ENCODE measurements at places on chromosomes 12 and 14.
A peak's percentile ranks its signal among the peaks of the same experiment; 100 is the strongest.

GRCh38 chr12:107014055-107014454, 27.1 kb upstream of the MTERF2 start:
- peak; percentile 80 for DNase-seq

GRCh38 chr12:3061501-3062215, 15.5 kb upstream of the TSPAN9 start:
- DNase-seq, result no peak

- DNase-seq, result no peak
Measured at GRCh38 chr12:68905733-68906132, 27.2 kb downstream of the CPM start.

GRCh38 chr12:8630131-8630530, 17.5 kb upstream of the AICDA start:
- no peak for DNase-seq

GRCh38 chr14:93207468-93208308, 632 bp downstream of the UBR7 start:
- peak; percentile 58 for DNase-seq

Measured in RWPE1 (cell line).